ENCODE measurements at places on chromosomes 16 and 17.

DNA sequence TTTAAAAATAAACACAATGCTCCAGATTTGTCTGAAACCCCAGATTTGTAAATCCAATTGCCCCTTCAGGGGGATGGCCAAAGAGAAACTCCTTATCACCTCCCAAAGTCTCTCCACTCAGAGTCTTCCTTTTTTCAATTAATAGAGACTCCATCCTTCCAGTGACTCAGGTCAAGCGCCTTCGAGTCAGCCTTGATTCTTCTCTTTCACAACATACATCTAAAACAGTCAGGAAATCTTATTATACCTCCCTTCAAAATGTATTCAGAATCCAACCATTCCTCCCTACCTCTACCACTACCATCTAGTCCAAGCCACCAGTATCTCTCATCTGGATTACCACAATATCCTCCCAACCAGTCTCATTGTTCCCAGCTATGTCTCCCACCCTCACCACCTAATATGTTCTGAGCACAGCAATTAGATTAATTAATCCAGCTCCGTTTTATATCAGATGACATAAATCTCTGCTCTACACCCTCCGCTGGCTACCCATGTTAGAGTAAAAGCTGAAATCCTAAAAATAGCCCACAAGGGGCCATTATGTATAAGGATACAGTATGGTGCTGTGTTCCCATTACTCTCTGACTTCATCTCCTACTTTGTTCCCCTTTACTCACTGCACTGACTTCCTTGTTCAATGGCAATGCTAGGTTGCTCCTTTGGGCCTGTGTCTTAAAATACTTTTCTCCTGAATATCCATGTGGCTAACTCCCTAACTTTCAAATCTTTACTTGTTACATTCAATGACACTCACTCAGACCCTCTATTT lies 11.8 kb downstream of the SIAH1 start:
- no peak for DNase-seq

DNA sequence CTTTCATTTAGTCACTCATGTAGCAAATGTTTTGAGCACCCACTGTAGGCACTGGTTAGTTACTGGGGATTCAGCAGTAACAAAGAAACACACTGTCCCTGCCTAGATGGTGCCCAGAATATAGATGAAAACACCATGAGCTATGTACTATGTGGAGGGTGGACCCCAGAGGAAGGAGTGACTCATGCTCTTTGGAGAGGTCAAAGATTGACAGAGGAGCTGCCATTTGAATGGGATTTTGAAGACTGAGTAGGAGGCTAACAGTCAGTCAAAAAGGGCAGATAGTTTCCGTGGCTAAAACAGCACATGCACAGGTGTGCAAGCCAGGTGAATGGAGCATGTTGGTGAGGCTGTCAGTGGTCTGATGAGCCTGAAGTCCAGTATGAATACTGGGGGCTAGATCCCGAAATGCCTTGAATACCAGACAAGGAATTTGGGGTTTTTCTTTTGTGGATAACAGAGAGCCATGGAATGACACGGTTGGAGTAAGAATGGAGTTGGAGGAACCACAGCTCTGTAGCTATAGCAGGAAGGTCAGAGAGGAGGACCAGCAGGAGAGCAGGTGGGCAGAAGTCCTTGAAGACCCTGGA lies 6.1 kb downstream of the IL21R start:
- no peak for DNase-seq

DNA sequence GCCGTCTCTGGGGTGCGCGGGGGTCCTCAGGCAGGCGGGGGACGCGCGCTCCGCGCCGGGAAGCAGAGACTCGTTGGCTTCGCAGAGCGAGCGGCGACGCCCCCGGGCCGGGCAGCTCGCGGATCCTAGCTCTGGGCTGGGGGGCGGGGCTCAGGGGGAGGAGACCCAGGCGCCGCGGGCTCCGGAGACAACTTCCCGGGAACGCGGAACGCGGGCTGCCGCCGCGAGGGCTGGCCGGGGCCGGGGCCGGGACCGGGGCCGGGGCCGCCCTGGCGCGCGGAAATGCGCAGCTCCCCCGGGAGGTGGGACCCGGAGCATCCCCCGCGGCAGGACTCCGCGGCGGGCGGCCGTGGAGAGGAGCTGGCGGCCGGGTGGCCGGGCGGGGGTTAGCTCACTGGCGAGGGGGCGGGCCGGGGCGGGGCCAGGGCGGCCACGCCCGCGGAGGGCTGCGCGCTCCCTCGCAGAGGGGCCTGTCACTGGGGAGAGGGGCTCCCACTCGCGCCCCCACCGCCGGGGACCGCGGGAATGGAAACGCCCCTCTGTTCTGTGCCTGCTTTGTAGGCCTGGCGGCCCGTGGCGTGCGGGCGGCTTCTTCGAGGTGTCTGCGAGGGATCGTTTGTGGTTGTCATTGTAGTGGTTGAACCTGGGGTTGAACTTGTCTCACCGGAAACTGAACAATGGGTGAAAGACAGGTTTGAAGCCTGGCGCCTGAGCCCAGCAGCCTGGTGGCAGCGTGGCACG lies at the start of gene GAS7:
Gene GAS7 (minus strand): TSS at position 98 of the 741 bp plus-strand sequence.
- DNase-seq, result no peak

- DNase-seq, result no peak
These were observed 61.1 kb downstream of the PECAM1 start for GRCh38 chr17:64329588-64329987.

All from SK-N-MC (cell line).